ENCODE measurements at places on chromosomes 5 and 9.

DNA sequence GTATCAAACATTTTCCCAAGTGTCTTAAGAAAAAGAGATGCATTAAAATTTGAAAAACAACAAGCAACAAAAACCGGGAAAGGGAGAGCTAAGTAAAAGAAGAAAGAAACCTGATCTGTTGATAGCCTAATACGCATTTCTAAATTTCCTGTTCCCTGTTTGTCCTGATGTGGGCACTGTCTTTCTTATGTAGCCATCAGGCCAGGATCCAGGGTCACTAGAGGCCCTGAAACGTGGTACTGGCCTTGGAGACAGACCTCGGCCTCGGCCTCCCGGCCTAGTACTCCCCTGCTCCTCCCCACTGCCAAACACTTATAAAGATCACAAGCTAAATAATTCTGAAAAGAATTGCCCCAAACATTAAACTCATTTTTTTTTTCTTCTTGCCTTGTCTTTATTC is 547.2 kb downstream of the IRX1 start:
- DNase-seq, result no peak

GRCh38 chr5:5158472-5158895 is 18.4 kb downstream of the ADAMTS16 start:
- DNase-seq, result no peak

DNA sequence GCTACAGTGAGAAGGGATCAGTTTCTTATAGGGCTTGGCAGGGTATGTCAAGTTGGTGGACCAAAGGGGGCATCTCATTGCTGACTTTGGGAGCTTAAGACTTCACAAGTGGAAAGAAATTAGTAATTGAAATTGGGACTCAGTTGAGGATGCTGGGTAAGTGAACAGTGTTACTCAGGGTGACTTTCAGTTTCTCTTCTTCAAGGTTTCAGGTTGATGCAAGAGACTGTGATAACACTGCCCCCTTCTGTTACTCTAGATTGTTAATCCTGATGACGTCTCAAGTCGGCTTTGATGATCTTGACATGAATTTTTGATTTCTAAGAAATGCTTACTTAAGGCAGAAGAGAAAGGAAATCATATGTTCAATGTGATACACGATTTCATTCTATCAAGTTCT is 21.3 kb downstream of the KCTD16 start:
- DNase-seq, result no peak

DNA sequence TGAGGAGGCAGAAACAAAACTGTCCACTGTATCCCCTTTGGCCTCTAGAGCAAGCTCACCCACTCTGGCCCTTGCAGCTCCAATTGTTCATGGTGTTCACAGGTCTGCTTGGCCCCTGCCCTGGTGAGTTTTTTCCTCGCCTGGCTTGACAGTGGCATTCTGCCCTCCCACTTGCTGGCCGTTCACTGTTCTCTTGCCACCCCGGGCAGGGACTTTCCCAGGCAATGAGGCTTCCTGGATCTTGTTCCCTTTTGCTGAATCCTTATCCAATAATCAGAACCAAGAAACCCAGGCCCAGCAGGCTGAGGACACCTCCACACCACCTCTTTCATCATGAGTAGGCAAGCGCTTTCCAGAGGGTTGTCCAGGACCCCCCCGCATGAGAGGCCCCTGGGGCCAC is 31.2 kb downstream of the ZNF618 start:
- DNase-seq, result no peak

DNA sequence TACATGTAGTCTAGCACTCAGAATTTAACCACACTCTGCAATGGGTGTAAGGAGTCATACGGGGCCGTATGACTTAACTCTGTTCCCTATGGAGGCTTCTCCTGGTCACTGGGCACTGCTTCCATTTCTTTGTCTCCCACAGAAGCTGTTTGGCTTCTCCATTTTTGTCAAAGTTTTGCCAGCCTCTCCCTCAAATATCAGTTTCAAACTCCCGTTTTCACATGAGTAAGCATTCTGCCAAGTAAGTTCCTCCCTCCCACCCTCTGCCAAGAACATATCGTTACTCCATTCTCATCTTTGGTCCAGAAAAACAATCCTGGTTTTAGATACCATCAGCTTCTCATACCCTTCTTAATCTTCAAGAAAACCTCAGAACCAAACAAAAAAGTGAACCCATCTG is 6.1 kb downstream of the AFAP1L1 start:
- DNase-seq, result no peak

DNA sequence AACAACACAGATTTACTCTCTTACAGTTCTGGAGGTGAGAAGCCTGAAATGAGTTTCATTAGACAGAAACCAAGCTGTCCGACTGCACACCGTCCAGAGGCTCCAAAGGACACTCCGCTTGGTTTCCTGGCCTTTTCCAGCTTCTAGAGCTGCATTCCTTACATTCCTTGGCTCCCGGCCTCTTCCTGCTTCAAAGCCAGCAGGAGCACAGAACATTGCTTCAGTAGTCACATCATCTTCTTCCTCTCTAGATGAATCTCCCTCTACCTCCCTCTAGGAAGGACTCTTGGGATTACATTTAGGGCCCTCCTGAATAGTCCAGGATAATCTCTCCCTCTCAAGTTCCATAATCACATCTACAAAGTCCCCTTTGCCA is 213.3 kb downstream of the CDK5RAP2 start:
- DNase-seq, result no peak

DNA sequence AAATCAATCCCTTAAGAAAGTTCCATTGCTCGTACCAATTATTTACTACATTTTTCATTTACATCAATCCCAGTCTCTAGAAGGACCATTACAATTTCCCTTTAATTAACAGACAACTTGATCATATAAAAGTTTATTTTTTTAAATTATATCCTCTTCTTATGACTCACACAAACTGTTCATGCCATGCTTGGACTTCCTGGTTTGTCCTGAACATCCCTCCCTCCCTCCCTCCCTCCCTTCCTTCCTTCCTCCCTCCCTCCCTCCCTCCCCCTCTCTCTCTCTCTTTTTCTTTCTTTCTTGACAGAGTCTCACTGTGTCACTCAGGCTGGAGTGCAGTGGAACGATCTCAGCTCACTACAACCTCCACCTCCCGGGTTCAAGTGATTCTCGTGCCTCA is 11.6 kb upstream of the CLTB start:
- no peak for DNase-seq

DNA sequence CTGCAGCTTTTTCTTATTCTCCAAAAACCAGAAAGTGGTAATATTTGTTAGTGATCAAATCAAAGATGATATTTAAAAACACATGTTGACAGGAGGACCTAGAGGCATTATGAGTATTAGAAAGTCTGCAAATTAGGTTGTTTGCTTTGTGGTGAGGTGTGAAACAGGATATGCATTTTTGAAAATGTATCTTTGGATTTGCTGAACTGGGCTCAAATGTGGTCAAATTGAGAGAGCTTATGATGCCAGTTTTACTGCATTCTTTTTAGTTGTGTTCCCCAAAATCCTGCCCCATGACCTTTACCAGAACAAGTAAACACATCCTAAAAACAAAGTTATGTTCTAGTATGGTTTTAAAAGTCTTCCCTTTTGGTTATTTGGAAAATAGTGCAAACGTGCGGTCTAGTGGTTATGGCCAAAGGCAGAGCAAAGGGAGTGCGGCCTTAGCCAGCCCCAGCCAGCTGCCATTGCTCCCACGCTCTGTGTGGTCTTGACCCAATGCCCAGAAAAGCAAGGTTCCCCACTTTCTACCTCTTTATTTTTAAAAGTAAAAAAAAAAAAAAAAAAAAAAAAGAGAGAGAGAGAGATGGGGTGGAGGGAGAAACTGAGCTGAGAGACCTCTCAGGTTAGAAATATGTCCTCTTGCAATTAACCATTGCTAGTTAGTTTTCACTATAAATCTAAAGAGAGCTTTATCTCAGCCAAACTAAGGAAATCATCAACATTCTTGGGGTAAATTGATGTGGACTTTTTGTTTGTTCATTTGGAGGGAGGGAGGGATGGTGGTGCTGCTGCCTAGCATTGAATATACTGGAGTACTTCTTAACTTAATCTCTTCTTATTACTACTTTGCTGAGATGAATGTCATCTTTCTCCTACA is 176.6 kb downstream of the ARHGAP26 start:
- no peak for DNase-seq

Data from NCI-H1694 (cell line).